CD14-positive monocyte (primary cell): ENCODE measurements at places on chromosomes 6 and 20. TPM values are rescaled to one million over a fixed set of nuclear protein-coding genes. Genes with fewer than 3 reads are reported as not detected.

DNA sequence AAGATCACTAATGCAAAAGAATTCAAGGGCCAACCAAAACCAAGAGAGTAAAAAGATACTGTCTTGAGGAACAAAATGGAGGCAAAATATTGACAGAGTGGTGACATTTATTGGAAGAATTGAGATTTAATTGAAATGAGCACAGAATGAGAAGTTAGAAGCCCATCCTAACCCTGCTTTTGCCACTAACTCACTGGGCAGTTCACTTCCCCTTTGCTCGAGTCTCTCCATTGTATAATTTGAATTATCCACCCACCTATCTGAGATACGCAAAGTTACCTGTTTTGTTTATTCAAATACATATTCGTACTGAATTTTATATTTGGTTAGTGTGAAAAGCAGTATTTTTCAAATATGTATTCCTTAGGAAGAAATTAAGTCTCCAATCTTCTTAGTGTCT lies 204.5 kb upstream of the PRDM1 start:
- H3K4me3 ChIP-seq: no peak overlapping the region
- no peaks in the 10 kb centered on the region for H3K36me3 ChIP-seq
- H3K27me3 ChIP-seq: no peaks in the 10 kb centered on the region
- DNase-seq: no peak

GRCh38 chr6:33428224-33428965 lies 8.5 kb downstream of the SYNGAP1 start:
- H3K36me3 ChIP-seq: no peaks in the 10 kb centered on the region
- no peak overlapping the region for H3K27ac ChIP-seq
- H3K4me1 ChIP-seq: peaks cover 71% of the 10 kb centered on the region

DNA sequence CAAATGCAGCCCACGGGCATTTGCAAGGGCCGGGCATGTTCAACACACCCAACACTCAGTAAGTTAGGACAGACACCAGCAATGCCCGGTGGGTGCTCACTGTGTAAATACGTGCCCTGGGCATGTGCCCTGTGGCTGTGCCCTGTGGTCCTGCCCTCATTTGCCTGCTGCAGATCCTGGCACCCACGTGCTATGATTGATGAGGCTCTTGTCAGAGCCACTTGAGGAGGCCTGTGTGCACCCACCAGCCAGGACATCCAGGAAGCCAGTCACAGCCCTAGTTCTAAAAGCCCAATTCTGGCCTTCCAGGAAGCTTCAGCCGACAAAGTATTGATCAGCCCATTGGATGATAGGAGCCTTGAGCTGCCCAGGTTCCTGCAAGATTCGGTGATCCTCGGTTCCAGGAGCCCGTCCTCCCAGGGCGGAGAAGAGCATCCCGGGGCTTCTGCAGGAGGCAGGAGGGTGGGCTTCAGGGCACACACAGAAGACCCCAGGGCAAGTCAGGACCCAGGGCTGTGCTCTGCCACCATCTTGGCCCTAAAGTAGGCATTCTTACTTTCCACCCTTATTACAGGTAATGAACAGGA lies 223.9 kb downstream of the PREX1 start:
- H3K27ac ChIP-seq: no peak overlapping the region
- H3K27me3 ChIP-seq: no peaks in the 10 kb centered on the region
- DNase-seq: no peak
- H3K4me1 ChIP-seq: no peaks in the 10 kb centered on the region
- no peaks in the 10 kb centered on the region for H3K36me3 ChIP-seq
- H3K4me3 ChIP-seq: no peak overlapping the region

DNA sequence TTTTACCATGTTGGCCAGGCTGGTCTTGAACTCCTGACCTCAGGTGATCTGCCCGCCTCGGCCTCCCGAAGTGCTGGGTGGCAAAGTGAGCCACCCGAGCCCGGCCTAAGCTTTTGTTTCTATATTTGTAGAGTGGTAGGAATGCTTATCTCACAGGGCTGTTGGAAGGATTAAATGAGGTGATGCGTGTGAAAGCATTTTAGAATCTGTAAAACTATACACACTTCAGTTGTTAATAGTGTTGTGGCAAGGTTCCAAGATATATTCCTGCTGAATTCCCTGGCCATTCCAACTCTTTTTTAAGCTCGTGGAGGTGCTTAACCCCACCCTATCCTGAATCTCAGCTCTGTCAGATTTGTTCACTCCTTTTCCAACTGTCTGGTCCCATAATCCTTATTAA lies 89.9 kb upstream of the AKIRIN2 start:
- no peak overlapping the region for H3K27ac ChIP-seq
- H3K27me3 ChIP-seq: no peaks in the 10 kb centered on the region
- no peaks in the 10 kb centered on the region for H3K36me3 ChIP-seq
- no peak overlapping the region for H3K4me3 ChIP-seq
- peaks cover 39% of the 10 kb centered on the region for H3K4me1 ChIP-seq

DNA sequence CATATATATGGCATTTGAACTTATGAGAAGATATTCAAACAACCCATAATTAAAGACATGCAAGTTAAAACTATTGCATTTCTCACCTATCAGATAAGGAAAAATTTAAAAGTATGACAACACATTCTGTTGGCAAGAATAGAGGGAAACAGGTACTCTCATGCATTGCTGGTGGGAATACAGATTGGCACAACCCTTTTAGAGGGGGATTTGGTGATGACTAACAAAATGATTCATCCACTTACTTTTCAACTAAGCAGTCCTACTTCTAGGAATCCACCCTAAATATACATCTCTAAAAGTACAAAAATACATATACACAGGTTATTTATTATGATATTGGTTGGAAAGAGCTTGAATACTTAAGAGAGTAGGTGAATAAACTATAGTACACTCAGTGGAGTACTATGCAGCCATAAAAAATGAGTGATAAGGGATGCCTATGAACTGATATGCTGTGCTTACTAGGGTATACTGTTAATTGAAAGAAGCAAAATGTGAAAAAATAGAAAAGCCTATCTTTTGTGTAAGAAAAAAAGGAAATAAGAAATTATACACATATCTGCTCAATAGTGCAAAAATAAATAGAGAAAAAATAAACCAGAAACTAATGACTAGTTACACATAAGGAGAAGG lies 42.2 kb downstream of the ADAT2 start:
- no peak for DNase-seq
- H3K4me1 ChIP-seq: no peaks in the 10 kb centered on the region
- no peaks in the 10 kb centered on the region for H3K27me3 ChIP-seq
- no peaks in the 10 kb centered on the region for H3K36me3 ChIP-seq
- H3K4me3 ChIP-seq: no peak overlapping the region
- H3K27ac ChIP-seq: no peak overlapping the region

DNA sequence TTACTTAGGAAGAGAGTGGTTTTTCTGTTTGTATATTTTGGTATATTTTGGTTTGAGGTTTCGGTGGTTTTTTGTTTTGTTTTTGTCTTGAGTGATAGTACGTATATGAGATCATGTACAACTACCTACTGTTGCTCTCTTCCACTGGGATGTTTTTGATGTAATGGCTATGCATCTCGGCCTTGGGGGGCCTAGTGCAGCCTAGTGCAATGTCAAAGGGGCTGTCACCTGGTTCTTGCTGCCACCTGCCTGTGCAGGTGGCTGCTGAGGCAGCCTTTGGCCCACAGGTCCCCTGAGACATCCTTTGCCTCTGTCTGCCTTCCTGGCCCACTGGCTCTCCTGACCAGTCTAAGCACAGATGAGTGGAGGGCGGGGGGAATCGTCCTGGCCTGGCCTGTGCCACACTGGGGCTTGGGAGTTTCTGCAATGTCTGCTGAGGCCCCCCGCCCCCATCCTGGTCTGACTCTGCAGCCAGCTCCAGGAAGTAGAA lies 546.6 kb downstream of the CD83 start:
- no peaks in the 10 kb centered on the region for H3K27me3 ChIP-seq
- H3K36me3 ChIP-seq: no peaks in the 10 kb centered on the region
- DNase-seq: no peak

GRCh38 chr20:50202677-50203076 lies 12.0 kb downstream of the CEBPB start:
- no peaks in the 10 kb centered on the region for H3K27me3 ChIP-seq
- H3K4me3 ChIP-seq: no peak overlapping the region
- H3K4me1 ChIP-seq: peaks cover 9% of the 10 kb centered on the region
- H3K27ac ChIP-seq: no peak overlapping the region
- DNase-seq: no peak

DNA sequence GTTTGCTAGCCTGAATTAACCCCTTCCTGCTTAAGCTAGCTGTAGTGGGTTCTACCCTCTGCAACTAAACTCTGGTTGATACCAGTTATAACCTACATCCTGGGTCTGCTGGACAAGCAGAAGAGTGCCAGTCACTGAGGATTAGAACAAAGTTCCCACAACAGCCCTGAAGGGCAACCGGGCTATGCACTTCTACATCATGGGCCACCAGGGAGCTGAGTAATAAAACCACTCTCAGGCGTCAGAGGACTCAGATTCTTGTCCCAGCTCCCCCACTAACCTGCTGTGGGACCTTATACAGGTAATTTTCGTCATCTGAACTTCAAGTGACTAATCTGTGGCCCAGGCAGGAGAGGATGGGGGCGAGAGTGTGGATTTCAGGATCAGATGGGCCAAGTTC lies 56.8 kb downstream of the EYA2 start:
- H3K4me1 ChIP-seq: no peaks in the 10 kb centered on the region
- H3K36me3 ChIP-seq: no peaks in the 10 kb centered on the region
- DNase-seq: no peak
- H3K4me3 ChIP-seq: no peak overlapping the region
- H3K27ac ChIP-seq: no peak overlapping the region

DNA sequence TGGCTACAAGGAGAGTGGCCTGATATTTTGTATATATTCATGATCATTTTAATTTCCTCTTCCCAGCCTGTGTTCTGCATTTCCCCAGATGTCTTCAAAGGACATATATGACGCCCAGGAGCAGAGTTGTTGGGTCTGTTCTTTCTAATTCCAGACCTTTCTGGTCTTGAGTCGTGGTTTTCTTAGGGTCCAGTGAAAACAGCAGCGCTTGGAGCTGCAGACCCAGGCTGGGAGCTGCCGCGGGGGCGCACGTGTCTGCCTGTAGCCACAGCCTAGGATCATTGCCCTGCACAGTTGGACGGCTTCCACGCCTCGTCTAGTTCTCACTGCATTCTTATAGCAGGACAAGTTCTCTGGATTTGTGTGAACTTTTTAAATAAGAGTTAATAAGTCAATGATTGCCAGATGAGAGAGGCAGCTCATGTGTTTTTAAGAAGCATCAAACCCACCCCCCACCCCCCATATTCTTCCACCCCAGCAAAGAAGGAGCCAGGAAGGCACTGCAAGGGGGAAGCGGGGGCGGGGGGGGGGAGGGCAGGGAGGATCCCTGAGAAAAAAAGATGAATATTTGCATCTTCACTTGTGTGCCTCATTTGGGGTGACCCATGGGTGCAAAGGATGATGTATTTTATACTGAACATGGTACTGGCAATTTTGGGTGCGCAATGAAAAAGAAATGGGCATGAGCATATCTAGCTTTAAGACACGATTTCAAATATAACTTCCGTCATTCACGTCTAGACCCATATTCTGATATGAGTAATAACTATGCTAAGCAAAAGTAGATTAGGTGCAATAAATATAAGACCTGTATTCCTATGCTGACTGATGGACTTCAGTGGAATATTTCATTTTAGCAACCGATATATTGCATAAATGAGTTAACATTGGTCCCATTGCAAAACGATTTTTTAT lies 160.0 kb downstream of the TBXT start:
- H3K4me1 ChIP-seq: no peaks in the 10 kb centered on the region
- H3K4me3 ChIP-seq: no peak overlapping the region
- H3K36me3 ChIP-seq: no peaks in the 10 kb centered on the region
- peaks cover 20% of the 10 kb centered on the region for H3K27me3 ChIP-seq

- no peaks in the 10 kb centered on the region for H3K36me3 ChIP-seq
- no peak for DNase-seq
- no peak overlapping the region for H3K4me3 ChIP-seq
Observed at GRCh38 chr6:168602576-168602975, 161.6 kb downstream of the SMOC2 start.

DNA sequence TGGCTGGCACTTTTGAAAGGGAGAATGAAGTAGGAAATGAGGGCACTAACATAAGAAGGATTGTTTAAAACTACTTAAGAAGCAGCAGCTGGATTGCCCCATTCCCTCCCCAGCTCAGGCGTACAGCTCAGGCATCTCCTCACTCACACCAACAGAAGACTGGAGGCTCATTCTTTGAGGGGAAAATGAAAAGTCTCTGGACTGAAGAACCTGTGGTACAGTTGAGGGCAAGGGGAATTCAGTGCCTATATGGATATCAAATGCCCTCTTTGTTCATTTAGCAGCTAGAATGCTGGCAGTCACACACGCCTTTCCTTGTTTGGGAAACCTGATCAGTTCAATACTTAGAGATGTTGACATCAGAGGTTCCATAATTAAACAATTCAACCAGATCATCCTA lies 502.1 kb upstream of the SOX4 start:
- no peak overlapping the region for H3K4me3 ChIP-seq
- H3K4me1 ChIP-seq: no peaks in the 10 kb centered on the region
- H3K27ac ChIP-seq: no peak overlapping the region
- no peaks in the 10 kb centered on the region for H3K27me3 ChIP-seq
- no peak for DNase-seq
- H3K36me3 ChIP-seq: peaks cover 4% of the 10 kb centered on the region

The SCUBE3 gene
- not detected in 2 replicates for polyA plus RNA-seq

The LYRM4 gene
- 13.3 and 13.7 TPM in 2 replicates for polyA plus RNA-seq

The MYB gene
- polyA plus RNA-seq: 1.7 TPM

The NHLRC1 gene
- 3.1 TPM for polyA plus RNA-seq

The RUNX2 gene
- 3.9 and 5.0 TPM in 2 replicates for polyA plus RNA-seq

The SAMD3 gene
- not detected in 2 replicates for polyA plus RNA-seq
